M059J (cell line): ENCODE measurements at places on chromosomes 4 and X.

- peak; percentile 12 for DNase-seq
Observed at GRCh38 chr4:158065176-158065575, 107.6 kb downstream of the GASK1B start.

DNA sequence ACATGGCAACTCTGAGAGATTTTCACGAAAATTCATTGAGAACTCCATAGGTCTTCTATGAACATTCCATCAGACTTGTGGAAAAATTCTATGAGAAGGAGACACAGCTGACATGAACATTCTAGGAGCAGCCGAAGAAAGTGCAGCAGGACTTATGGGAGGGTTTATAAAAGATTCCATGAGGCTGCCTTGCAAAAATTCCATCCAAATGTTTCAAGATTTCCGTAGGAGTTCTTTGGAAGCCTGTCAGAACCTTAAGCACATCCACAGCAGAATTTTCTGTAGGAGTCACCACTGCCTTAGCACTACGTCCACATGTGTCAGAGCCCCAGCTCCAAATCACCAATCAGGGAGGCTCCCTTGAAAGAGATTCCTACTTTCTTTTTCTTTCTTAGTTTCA lies 67.0 kb upstream of the MSX1 start:
- DNase-seq = no peak

GRCh38 chrX:113741744-113742143 lies 842.1 kb upstream of the HTR2C start:
- DNase-seq = peak; percentile 55

GRCh38 chr4:119135721-119136121 lies at the start of gene MYOZ2:
MYOZ2 (plus strand) TSS chr4:119135832; CDS start chr4:119136526, 694 bp downstream.
- peak; percentile 19 for DNase-seq

- no peak for DNase-seq
Observed at GRCh38 chr4:124768596-124769365, 56.2 kb upstream of the ANKRD50 start.

GRCh38 chr4:165663411-165663810 lies 209.6 kb upstream of the TLL1 start:
- DNase-seq = no peak

DNA sequence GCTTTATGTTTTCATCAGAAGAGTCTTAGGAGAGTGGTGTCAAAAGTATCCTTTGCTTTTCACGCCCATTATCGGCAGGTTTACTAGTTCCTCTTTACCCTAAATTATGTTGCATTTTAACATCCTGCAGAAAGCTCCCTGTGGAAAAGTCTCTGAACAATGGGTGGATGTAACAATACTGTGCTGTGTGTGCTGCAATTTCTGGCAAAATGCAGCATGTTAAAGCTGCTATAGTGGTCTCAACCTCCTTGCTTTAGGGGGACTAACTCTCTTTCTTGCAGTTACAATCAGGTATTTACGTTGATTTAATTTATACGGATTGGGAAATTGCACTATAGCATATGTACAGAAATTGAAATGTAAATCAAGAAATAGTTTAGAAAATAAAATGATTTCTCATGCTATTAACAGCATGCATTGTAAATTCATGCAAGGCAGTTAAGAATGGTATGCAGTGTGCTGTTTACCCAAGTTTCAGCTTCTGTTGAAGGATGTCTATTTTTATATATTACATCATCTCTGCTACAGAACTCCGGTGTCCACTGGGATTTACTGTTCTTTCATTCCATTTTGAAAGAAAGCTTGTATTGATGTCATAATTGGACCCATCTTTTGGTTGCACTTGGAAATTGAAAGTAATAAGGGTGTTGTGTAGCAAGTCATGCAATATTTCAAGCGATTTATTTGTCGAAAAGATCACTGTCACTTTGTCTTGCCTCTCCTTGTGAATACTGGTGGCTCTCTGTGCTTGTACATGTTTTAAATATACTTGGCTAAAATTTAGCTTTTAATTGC lies 145.7 kb downstream of the RAPGEF2 start:
- no peak for DNase-seq

- no peak for DNase-seq
Observed at GRCh38 chrX:31572360-31572759, 500.5 kb upstream of the FTHL17 start.

GRCh38 chr4:127982445-127982844 lies 17.2 kb downstream of the ABHD18 start:
- DNase-seq = no peak

- peak; percentile 63 for DNase-seq
Observed at GRCh38 chrX:65985922-65986588, 53.8 kb downstream of the VSIG4 start.

GRCh38 chr4:126738926-126739325 lies 893.8 kb upstream of the INTU start:
- DNase-seq = no peak

DNA sequence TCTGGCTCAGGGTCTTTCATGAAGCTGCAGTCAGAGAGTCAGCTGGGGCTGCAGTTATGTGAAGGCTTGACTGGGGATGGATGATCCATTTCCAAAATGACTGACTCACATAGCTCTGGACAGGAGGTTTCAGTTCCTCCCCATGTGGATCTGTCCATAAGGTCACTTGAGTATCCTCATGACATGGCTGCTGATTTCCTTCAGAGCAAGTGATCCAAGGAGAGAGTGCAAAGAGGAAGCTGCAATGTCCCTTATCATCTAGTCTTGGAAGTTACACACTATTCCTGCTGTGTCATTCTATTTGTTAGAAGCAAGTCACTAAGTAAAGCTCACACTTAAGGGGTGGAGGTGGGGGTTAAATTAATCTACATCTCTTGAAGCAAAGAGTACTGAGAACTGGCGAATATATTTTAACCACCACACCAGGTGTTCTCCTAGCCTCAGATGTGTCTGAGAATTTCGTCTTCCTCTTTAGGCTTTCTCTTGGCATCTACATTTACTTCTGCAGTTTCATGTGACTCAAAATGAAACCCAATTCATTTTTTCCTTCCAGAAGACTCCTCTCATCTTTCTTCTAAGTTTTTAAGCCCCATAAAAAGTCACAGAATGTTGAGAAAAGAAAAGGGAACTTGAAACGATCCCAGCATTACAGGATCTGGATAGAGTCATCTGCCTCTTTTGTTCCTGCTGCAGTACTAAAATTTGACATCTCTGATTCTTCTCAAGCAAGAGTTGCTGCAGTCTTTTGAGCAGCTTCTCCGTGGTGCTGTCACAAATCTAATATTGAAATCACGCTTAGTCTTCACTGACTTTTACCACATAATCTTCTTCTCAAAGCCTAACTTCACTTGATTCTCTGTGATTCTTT lies 3.8 kb upstream of the GRPR start:
- DNase-seq = no peak

DNA sequence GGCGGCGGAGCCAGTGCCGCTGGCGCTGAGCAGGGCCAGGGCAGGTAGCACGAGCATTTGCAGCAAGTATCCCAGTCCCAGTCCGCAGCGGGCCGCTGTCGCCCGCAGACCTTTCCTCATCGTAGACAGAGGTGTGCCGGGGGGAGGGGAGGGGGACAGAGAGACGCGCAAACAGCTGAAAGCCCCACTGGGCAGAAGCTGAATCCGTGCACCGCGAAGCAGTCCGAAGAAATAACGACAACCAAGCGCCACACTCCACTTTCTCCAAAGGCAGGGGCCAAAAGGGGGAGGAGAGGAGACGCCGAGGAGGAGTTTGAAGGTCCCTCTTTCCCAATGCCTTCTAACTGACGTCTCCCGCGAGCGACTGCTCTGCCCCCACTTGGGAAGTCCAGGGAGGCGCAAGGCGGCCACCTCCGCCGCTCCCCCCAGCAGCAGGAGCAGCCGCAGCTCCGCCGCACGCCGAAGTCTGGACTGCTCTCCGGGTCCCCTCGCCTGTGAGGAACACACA lies at the start of gene UNC5C:
Gene UNC5C, minus strand, starts transcription at position 236 of the 508 bp plus-strand sequence.
- peak; percentile 65 for DNase-seq

GRCh38 chr4:51895158-51895557 lies 52.2 kb downstream of the DCUN1D4 start:
- DNase-seq = no peak

GRCh38 chr4:15654593-15655222 lies 449 bp downstream of the FBXL5 start:
- peak; percentile 57 for DNase-seq

GRCh38 chr4:106615410-106615945 lies 246.9 kb upstream of the GIMD1 start:
- peak; percentile 12 for DNase-seq

DNA sequence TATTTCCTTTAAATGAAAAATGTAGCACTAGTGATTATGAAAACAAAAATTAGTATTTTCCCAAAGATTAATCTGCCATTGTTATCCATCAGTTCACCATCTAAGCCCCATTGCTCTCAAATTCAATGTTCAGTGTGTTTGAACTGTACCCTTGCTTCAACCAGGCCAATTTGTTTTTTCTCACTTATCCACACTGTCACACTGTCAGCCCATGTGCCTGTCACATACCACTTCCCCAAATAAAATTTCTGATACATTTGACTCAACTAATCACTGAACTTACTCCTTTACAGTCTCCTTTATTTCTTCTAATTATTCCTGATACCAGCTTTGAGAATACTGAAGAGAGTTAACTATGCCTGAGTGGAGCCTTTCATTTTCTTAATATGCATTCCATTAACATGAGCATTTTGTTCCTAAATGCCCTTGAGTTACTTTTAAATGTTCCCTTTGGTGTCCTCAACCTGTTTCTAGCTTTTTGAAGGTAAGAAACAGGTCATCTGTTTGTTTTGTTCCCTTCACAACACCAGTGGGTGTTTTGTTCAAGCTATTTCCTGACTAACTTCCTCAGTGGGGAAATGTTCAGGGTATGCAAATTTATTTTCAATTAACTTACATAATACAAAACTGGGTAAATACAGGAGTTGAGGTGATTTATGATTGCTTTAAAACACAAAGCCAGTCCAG lies 117.1 kb downstream of the RPA4 start:
- DNase-seq = no peak

- peak; percentile 73 for DNase-seq
Observed at GRCh38 chr4:153083447-153083947, 120.7 kb upstream of the TRIM2 start.

DNA sequence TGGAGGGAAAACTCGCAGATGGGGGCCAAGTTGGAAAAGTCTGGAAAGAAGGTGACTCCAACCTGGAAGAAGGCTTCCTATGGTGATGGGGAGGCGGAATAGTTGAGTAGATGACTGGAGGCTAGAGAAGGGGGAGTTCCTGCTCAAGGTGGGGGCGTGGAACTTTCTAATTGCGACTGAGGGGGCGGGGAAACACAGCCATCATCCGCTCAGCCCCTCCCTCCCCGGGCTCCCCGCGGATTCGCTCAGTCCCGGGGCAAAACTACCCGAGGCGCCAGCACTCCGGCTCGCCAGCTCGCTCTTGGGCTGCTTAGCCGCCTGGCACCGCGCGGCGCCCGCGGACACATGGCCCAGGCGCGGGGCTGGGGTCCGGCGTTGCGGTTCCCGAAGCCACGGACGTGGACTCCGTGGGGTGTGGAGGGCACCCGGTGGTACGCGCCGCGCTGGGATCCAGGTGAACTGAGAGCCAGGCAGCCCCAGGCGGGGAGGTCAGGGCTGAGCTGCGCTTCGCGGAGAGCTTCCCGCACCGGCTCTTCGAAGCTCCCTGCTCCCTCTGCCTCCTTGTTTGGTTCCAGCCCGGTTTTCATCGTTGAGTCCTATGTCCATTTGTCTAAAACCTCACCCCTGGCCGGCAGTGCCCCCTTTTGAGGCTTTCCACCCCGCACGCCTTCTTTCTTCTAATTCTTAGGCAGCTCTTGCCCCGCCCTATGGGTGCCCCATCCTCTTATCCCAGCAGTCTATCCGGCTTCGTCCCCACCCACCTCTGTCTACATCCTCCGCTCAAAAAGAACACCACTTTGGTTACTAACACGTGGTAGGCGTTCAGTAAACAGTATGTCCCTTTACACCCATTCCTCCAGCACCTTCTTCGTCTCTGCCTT lies 38.9 kb downstream of the STARD8 start:
- peak; percentile 65 for DNase-seq

DNA sequence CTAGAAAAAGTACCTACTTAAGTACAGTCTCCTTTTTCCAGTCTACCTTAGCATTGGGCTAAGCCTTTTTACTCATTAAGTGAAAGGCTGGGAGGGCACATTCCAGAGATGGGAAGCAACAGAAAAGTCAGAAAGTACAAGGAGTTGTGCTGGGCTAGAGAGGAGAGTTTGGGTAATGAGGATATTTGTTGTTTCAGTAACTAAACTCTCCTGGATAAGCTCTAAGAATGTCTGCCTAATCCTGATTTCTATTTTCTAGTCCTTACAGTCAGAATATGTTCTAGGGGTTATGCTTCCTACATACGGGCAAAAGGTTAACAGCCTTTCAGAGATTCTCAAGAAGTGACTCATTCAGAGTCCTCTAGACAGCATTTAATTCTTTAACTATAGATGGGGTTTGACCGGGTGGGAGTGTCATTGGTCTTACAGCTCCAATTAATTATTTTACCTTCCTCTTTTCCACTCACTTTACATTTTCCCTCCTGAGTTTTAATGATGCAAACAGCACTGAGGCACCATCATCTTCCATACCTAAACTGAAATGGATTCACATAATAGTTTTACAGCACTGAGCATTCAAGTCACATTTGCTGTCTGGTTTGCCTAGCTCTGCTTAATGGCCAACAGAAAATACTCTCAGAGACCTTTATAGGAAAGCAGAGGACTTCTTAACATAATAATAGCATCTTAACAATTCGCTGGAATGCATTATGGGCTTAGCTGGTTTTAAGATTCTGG lies 42.9 kb downstream of the USP26 start:
- peak; percentile 8 for DNase-seq

- peak; percentile 94 for DNase-seq
Observed at GRCh38 chr4:40316782-40317635, 18.1 kb upstream of the CHRNA9 start.

DNA sequence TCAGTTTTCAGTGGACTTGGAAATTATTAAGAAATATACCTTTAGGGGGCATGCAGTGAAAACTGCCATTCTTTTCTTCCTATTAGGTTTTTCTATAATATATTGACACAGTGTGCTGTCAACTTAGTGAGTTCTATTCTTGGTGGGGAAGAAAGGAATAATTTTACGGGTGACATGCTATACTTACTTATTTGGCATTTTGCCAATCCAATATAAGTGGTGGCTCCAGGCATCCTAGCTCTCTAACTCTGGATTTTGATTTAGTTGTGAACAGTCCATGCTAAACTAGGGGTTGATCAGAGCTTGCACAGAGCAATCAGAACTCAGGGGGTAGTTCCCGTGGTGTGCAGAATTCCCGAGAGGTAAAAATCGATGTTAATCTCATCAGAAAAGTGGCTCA lies 277.7 kb upstream of the FTHL17 start:
- DNase-seq = no peak

GRCh38 chr4:42417550-42417949 lies 20.3 kb downstream of the SHISA3 start:
- DNase-seq = no peak

DNA sequence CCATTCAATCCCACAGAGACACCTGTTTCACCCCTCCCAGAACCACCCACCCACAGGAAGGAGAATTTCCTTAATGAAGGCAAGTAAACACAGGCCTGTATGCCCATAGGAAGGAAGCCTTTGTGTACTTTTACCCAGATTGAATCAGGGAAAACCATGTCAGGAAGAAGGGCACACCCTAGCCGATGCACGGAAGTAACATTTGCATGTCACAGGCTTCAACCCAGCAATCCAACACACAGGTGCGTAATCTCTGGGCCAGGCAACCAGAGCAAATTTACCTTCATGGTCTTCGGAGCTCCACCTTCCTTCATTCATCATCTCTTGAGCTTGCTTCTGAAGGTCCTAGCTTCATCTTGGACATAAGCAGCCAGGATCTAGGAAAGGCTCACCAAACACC lies 206.3 kb downstream of the SHROOM3 start:
- no peak for DNase-seq
